Mesenchymal stem cell (in vitro differentiated cells and primary cell): ENCODE measurements at places on chromosomes 4 and X.

DNA sequence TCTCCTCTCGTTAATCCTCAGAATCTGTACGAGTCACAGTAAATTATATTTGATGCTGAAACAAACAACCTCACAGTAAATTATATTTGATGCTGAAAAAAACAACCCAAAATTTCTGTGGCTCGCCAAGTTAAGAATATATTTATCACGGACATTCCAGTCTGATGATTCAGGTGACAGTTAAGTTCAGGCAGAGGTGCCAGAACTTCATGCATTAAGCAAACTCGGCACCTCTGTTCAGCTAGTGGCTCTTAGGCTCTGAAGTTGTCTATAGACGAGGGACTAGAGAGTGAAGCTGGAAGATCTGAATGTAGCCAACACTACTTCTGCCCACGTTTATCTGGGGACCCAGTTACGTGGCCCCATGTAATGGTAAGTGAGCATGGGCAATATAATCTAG lies 132.2 kb upstream of the AGA start:
- H3K4me1 ChIP-seq, result no peaks in the 10 kb centered on the region
- peak overlapping the region; percentile 40 for H3K27ac ChIP-seq
- no peak overlapping the region for H3K4me3 ChIP-seq
- no peaks in the 10 kb centered on the region for H3K27me3 ChIP-seq

GRCh38 chrX:110924871-110925270 lies 129.3 kb upstream of the CHRDL1 start:
- H3K36me3 ChIP-seq, result no peaks in the 10 kb centered on the region
- peaks cover 5% of the 10 kb centered on the region for H3K27me3 ChIP-seq
- H3K4me1 ChIP-seq, result no peaks in the 10 kb centered on the region
- no peak overlapping the region for H3K4me3 ChIP-seq
- no peak overlapping the region for H3K27ac ChIP-seq

GRCh38 chr4:121923306-121923705 lies 28.6 kb downstream of the TRPC3 start:
- DNase-seq, result no peak
- no peaks in the 10 kb centered on the region for H3K27me3 ChIP-seq
- H3K4me3 ChIP-seq, result no peak overlapping the region
- no peaks in the 10 kb centered on the region for H3K4me1 ChIP-seq
- H3K27ac ChIP-seq, result no peak overlapping the region

- peaks cover 7% of the 10 kb centered on the region for H3K36me3 ChIP-seq
- peak; percentile 55 for DNase-seq
- H3K27ac ChIP-seq, result peak overlapping the region; percentile 43
- H3K4me1 ChIP-seq, result peaks cover 2% of the 10 kb centered on the region
Measured at GRCh38 chrX:101417981-101418841, 10.2 kb downstream of the HNRNPH2 start.

DNA sequence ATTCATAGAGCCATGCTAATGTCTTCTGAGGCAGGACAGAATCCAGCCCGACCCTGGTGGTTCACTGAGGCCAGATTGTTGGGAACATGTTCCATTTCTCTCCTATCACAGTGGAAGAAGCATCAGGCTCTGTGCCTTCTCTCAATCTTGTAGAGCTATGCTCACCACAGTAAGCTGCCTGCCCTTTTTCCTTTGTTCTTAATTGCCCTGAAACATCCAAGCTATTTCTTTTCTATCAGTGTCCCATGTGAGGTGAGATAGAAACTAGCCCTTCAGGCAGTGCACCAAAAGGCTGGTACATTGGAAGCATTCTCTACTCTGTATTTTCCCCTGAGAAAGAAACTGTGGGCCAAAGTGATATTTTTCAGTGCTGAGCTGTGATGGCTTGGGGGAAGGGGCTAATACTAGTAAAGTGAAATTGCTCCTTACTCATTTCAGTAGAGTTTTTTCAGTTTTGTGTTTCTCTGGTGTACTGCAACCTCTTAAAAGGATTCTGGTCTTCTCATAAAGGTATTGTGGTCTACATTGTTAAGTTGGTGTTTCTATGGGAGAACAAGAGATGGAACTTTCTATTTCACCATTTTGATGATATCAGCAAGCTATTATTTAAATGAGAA lies 611.2 kb downstream of the RPA4 start:
- no peaks in the 10 kb centered on the region for H3K4me1 ChIP-seq
- no peak for DNase-seq
- no peaks in the 10 kb centered on the region for H3K27me3 ChIP-seq

- no peak for DNase-seq
- no peak overlapping the region for H3K27ac ChIP-seq
- H3K4me3 ChIP-seq, result no peak overlapping the region
- no peaks in the 10 kb centered on the region for H3K27me3 ChIP-seq
Measured at GRCh38 chrX:1151378-1152077, 60.9 kb downstream of the CRLF2 start.

DNA sequence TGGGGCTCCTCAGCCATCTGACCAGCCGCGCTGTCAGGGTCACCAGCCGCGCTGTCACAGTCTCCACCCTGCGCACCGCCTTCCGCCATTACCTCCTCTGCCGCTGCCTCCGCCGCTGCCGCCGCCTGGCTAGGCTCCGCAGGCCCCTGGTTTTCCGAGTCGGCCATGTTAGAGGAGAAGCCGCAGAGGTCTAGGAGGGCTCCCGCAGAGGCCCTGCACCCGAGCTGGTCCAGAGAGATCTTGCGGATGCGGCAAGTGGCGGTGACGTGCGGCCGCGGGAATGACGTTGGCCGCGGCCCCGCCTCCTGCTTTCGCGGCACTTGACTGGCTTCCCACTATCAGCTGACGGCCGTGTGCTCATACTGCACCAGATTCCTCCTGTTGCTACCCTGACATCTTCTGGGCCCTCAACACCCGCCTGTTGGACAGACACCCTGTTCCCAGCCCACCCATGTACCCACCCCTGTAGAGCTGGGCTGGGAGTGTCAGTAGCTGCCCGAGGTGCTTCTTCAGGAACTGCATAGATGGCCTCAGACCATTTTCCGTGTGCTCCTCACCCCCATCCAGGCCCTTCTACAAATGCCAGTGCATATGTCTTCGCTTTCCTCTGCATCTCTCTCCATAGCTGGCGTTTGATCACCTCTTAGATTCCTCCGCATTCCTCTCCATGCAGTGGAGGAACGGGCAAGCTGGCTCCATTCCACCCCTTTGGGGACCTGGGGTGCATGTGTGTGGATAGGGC lies at the start of gene NAP1L5:
NAP1L5 (minus strand) TSS at position 242 of the 742 bp plus-strand sequence; CDS start at position 167, 75 bp downstream.
- H3K36me3 ChIP-seq, result no peaks in the 10 kb centered on the region
- H3K27ac ChIP-seq, result no peak within 1 kb of the TSS
- no peaks in the 10 kb centered on the region for H3K4me1 ChIP-seq
